ENCODE measurements at places on chromosomes 12 and 14. TPM values are rescaled to one million over a fixed set of nuclear protein-coding genes. Genes with fewer than 3 reads are reported as not detected.

- DNase-seq, result no peak
These were observed 32.5 kb upstream of the LIMA1 start for GRCh38 chr12:50315803-50316202.

DNA sequence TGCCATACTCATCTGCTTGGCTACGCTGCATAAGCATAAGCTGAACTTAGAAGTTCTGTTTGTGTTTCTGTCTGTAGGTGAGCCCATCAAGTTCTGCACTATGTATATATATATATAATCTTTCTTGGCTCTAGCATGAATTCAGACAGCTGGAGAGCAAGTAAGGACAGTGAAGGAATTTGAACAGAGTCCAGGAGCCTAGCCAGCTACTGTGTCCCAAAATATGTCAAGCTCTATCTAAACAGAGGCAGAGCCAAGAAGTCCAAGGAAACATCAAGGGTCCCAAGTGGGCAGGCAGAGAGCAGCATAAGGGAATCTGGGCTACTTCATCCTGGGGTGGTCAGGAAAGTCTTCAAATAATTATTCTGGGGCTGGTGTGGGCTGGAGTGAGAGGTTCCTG is 118.5 kb upstream of the NPAS3 start:
- no peak for DNase-seq

The TSFM gene
- 13.2 TPM for total RNA-seq

DNA sequence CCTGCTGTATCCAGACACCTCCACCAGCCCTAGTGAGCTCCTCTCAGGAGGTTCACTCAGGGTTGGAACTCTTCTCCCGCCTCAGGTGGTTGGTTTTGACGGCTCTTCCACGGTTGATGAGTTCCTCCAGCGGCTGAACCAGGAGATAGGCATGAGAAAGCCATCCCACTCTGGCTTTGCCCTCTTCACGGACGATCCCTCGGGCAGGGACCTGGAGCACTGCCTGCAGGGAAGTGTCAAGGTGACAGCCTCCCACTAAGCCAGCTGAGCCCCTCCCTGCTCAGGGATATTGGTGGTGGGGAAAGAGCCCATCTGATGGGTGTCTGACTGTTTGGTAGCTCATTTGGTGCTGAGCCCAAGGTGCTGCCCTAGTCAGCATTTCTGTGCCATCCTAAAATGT is 20.4 kb downstream of the PIGH start:
- no peak for DNase-seq

- DNase-seq, result no peak
These were observed 15.9 kb downstream of the GALNT8 start for GRCh38 chr12:4736091-4736490.

Measured in ovary (tissue), 10 donors.